ENCODE measurements at places on chromosomes 5 and 9.

GRCh38 chr9:124849801-124850200 is 3.5 kb upstream of the WDR38 start:
- DNase-seq, result no peak

DNA sequence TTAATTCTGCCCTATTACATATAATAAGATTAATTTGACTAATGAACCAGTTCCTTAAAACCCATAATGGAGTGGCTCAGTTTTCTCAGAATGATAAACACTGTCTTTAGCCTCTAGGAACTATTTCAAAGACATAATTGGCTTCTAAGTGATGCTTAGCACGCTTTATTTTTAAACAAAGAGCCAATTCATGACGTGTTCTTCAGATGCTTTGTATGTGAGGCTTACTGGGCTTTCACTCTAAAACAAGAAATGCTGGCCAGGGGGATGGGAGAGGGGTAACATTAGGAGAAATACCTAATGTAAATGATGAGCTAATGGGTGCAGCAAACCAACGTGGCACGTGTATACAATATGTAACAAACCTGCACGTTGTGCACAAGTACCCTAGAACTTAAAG is 7.6 kb upstream of the SFXN1 start:
- DNase-seq, result no peak

DNA sequence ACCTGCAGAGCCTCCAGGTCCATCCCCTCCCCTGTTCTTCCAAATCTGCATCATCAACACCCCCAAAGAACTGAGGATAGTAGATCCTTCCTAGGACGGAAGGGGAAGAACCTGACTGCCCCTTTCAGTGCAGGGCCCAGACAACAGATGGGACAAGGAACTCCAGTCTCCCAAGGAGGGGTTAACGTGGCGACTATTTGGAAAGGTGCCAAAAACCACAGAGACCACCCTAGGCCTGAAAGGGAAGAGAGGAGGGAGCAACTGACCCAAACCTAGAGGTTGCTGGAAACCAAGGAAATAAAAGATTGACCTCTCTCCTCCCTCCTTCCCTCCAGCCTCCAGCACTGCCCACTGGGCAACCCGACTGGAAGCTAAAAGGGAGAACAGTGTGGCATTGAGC is 59.7 kb upstream of the NEURL1B start:
- no peak for DNase-seq

DNA sequence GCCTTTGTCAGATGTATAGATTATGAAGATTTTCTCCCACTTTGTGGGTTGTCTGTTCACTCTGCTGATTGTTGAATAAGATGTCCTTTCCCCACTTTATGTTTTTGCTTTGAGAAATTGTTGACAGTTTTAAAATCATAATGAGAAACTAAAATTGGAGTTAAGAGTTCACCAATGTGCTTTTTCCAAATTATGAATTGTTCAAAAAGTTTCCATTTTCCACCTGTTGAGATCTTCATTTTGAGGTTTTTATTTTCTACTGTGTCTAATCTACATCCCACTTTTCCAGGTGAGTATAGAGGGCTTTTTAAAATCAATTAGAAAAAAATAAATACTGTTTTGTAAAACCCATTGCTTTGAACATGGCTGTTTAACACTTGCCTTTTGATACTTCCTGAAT is 55.8 kb downstream of the LNPEP start:
- no peak for DNase-seq

GRCh38 chr5:173969167-173970049 is 19.6 kb upstream of the C5orf47 start:
- no peak for DNase-seq

GRCh38 chr5:144484124-144484897 is 313.6 kb downstream of the KCTD16 start:
- DNase-seq, result no peak

- DNase-seq, result peak; percentile 41
Observed at GRCh38 chr5:6715758-6716628, 2.8 kb downstream of the TENT4A start.

- DNase-seq, result no peak
Observed at GRCh38 chr9:130780415-130780814, 54.6 kb upstream of the ABL1 start.

DNA sequence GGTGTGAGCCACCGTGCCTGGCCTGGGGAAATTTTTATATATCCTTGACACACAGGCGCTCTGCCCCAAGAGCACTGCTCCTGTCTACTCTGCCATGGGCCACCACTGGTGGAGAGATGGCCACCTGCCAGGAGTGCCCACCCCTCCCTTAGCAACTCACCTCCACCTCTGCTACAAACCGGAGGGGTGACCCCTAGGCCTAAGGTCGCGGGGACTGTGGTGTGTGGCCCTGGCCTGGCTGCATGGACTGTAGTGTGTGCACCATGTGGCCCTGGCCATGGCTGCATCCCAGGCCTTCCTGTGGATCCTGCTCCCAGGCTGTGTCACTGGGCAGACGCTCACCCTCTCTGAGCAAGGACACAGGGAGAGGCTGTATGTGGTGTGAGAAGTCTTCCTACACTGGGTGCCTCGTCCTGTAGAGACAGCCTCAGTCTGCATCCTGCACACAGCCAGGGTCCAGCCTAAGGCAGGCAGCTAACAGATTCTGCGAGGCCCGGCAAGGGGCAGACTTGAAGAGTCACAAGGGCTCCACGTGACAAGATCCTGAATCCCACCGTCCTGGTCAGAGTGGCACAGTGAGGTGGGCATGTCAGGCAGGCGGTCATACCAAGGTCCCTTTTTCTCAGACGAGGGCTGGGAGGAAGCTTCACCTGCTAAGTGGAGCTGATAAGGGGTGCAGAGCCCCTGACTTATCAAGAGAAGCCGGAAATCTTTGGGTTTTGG is 10.3 kb downstream of the NINJ1 start:
- DNase-seq, result no peak

- no peak for DNase-seq
Observed at GRCh38 chr5:6652025-6652424, 18.8 kb downstream of the SRD5A1 start.
